Parietal lobe (tissue), 2 donors: ENCODE measurements at places on chromosomes 12 and 14. TPM values are rescaled to one million over a fixed set of nuclear protein-coding genes. Genes with fewer than 3 reads are reported as not detected.

Gene NR1H4
- total RNA-seq = 0.31 TPM

Gene CD4
- 1.9 TPM for total RNA-seq

Gene ALDH2
- total RNA-seq = 21.9 TPM

Gene CCDC38
- not detected for total RNA-seq

Gene KRT77
- total RNA-seq = not detected

Gene SLCO1B1
- not detected for total RNA-seq

Gene AVPR1A
- 7.2 TPM for total RNA-seq

Gene DDX47
- 59.2 TPM for total RNA-seq

Gene EXOC3L4
- total RNA-seq = not detected

Gene CLECL1
- not detected for total RNA-seq

Gene SNX6
- total RNA-seq = 81.1 TPM

Gene KCNH3
- total RNA-seq = 10.3 TPM

Gene MUCL1
- total RNA-seq = not detected

Gene PLEKHH1
- 37.2 TPM for total RNA-seq
